Fibroblast of skin of left quadriceps (primary cell): ENCODE measurements at places on chromosomes 4 and X.

GRCh38 chr4:35342833-35343232 lies 901.5 kb downstream of the ARAP2 start:
- no peak for DNase-seq

- no peak for DNase-seq
Measured at GRCh38 chrX:1614927-1615326, at the start of gene ASMT. Gene ASMT (plus strand): TSS chrX:1615059. CDS start chrX:1615200, 141 bp downstream.

DNA sequence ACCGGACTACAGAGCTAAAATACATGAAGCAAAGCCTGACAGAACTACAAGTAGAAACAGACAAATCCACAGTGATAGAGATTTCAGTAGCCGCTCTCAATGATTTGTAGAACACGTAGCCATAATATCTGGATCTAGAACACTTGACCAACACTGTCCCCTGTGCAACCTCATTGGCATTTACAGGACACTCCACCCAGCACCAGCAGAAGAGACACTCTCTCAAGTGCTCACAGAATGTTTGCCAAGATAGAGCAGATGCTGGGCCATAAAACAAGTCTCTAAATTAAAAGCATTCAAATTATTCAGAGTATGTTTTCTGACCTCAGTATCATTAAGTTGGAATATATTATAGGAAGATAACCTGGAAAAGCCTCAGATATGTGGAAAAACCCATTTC lies 21.7 kb downstream of the HTT start:
- DNase-seq = no peak

- no peak for DNase-seq
Measured at GRCh38 chrX:51163730-51164129, 168.9 kb upstream of the NUDT10 start.

DNA sequence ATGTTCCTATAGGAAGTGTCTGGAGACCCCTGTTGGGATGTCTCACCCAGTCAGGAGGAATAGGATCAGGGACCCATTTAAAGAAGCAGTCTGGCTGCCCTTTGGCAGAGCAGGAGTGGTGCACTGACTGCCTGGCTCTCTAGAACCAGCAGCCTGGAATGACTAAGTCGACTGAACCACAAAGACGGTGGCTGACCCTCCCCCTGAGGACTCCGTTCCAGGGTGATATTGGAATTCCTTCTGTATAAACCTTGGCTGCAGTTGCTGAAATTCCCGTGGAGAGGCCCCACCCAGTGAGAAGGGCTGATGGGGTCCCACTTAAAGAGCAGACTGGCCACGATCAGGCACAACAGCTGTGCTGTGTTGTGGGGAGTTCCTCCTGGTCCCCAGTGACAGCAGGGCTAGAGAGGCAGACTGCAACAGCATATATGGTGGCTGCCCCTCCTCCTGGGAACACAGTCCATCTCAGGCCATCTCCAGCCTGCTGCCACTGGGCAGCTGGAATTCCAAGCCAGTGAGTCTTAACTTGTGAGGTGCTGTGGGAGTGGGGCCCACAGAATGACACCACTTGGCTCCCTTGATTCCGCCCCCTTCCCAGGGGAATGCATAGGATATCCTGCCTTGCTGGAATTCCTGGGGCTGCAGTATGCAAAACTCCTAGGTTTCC lies 41.8 kb upstream of the RLIM start:
- no peak for DNase-seq

DNA sequence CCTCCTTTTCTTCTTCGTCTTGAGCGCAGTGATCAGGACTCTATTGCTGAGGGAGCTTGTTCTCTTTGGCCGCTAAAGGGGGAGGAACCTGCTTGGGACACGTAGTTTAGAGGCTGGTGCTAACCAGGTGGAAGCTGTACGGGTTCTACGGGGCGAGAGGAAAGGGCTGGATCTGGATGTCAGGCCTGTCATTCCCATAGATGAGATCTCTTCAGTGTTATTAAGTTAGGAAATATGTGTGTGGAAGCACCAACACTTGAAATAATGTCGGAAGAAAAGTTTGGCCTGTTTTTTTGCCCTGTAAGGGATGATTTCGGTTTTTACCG lies 643 bp downstream of the SRP72 start:
- DNase-seq = no peak

DNA sequence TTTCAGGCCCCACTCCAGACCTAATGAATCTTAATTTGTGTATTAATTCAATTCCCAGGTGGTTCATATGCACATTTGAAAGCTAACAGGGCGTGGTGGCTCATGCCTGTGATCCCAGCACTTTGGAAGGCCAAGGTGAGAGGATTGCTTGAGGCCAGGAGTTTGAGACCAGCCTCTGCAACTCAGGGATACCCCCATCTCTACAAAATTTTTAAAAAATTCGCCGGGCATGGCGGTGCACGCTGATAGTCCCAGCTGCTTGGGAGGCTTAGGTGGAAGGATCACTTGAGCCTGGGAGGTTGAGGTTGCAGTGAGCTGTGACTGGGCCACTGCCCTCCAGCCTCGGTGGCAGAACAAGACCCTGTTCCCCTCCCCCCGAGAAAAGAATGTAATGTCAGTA lies 31.2 kb downstream of the ADD1 start:
- no peak for DNase-seq

DNA sequence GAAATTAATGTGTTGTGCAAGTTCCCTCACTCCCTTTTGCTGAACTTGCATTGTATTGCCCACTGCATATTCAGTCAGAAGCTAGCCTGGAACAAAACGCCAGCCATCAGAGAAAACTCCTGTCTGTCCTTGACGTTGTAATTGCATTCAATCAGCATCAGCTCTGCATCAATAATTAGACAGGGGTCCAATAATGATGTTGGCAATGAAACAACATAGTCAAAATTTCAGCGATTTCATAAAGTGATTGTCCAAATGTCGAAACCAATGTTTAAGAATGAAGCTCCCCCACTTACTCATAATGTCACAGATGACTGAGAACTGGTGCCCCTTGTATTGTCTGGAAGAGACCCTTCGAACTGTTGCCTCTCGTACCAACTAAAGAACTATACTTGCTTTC lies 504.2 kb upstream of the TENM3 start:
- no peak for DNase-seq

GRCh38 chr4:138736362-138736761 lies 279.2 kb upstream of the NOCT start:
- no peak for DNase-seq
